ENCODE measurements at places on chromosomes 1 and 21.

- DNase-seq, result no peak
These were observed 39.2 kb downstream of the PRMT6 start for GRCh38 chr1:107095647-107096046.

- DNase-seq, result no peak
These were observed 2.2 kb downstream of the KISS1 start for GRCh38 chr1:204194080-204194479.

DNA sequence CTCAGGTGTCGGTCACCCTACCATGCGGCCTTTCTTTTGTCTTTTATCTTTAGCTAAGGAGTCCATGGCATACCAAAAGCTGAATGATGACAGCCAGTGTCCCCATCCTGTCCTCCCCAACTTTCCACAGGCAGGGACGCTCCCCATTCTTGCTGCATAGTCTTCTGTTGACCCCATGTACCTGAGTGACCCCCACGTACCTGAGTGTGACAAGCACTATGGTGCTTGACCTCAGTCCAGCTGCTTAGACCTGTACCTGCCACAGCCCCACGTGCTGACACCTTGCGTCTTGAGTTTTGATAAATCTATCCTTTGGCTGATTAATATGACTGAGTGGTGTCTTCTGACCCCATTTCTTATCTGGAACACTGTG is 26.9 kb downstream of the SKI start:
- no peak for DNase-seq

- DNase-seq, result no peak
These were observed 79.5 kb downstream of the SMYD3 start for GRCh38 chr1:246427611-246428010.

DNA sequence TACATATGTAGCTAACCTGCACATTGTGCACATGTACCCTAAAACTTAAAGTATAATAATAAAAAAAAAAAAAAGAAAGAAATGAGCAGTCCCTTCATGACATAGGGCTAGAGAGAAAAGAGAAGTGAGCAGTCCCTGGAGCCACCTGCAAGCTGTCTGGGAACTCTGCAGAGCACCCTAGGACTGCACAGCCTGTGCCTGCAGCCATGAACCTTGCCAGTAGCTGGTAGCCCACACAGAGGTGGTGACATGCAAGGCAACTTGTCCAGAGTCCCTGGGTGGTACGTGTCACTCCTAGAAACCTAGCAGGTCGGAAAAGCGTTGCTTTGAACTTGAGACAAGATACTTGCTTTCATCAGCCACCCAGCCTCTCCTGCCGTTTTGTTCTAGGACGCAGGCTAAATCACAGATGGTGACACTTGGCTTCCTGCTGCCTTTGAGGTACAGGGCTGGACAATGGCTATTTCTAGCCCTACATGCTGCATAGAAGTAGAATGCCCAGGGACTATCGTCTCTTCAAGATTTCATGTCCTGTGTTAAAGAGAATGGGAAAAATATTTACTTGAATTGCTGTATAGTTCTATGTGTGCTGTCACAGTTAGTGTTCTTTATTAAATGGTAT is 260.9 kb downstream of the LTN1 start:
- DNase-seq, result no peak

- no peak for DNase-seq
These were observed 8.9 kb downstream of the P3H1 start for GRCh38 chr1:42757892-42758275.

DNA sequence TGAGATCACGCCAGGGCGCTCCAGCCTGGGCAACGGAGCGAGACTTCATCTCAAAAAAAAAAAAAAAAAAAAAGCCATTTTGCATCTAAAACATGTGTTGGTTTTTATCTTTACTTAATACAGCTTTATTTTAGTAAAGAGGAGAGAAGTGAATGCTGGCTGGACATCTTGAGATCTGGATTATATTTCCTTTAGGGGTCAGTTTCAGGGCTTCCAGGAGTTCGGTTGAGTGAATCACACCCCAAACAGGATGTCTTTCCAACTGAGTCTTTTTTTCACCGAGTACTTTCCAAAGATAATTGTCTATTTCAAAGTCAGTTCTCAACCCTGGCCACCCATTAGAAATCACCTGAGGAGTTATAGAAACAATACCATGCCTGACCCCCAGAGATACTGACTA is 16.6 kb upstream of the IPP start:
- DNase-seq, result no peak

- DNase-seq, result no peak
These were observed 74.2 kb downstream of the SIM2 start for GRCh38 chr21:36773117-36773516.

DNA sequence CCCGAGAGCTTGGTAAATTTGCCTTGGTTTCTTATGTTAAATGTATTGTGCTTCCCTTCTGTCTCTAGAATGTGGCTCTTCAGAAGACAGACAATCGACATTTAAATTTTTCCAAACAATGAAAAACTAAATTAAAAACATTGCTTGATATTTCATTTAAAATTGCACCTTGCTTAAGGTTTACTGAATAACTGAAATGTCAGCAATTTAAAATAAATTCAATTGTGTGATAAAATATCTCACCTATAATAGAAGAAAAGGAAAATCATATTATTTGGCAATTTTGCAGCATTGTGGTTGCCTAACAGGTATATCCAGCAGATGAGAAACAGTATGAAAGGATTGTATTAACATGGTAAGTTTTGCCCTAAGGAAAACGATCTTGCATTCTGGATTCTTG is 56.5 kb downstream of the MAP3K21 start:
- no peak for DNase-seq

GRCh38 chr1:183081402-183082120 is 58.3 kb downstream of the LAMC1 start:
- no peak for DNase-seq

DNA sequence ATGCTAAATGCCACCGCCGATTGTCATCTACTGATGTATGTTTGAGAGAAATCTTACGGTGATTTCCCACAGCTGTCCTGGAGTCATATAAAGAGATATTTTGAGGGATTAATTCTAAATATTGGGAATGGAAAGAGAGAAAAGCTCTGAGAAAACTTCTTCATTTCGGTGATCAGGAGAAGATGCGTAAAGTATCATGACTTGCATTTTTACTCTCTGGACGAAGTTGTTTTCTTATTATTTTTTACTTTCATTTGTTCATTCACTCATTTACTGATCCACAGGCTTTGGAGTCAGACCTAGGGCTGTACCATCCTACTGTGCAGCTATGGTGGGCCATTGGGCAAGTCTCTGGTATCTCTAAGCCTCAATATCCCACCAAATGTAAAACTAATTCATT is 58.4 kb upstream of the RUNX1 start:
- DNase-seq, result no peak

GRCh38 chr1:53296117-53296749 is 31.6 kb downstream of the LRP8 start:
- DNase-seq, result no peak

- DNase-seq, result no peak
These were observed 497.6 kb downstream of the PLPP3 start for GRCh38 chr1:56081736-56082135.

DNA sequence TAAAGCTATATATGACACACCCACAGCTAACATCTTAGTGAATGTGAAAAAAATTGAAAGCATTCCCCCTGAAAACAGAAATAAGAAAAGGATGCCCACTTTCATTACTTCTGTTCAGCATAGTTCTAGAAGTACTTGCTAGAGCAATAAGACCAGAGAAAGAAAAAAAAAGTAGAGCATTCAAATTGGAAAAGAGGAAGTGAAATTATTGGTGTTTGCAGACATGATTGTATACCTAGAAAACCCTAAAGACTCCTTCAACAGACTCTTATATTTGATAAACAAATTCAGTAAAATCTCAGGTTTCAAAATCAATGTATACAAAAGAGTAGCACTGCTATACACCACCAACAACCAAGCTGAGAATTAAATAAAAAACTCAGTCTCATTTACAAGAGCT is 1461.0 kb downstream of the AMY1C start:
- DNase-seq, result no peak

- DNase-seq, result no peak
These were observed 8.5 kb downstream of the PDZK1IP1 start for GRCh38 chr1:47181095-47181954.

DNA sequence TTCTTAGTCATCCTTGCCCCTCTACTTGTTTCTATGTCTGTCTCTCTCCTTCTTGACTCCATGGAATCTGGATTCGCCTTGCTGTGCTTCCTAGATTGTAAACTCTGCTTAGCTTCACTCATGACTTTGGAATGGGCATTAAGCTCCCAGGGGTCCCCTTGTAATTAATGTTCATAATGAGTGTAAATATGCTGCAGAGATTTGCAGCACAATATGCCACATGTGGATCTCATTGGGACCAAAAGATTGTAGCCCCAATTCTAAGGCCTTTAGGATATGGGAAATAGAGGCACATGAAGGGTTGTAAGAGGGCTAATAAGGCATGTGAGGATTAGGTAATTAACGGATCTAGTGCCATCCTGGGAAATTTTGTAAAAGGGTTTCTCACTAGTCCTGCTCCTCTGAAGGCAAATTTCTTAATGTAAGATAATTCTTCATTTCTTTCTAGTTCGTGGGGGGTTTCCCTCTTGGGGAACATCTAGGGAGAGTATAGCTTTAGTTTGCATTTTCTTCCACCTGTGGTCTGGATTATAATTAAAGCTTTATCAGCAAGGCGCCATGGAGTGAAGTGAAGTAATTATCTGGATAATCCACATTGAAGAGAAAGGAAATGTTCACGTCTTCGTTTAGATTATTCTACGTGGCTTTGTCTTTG is 659.2 kb upstream of the PLXNA2 start:
- DNase-seq, result no peak

DNA sequence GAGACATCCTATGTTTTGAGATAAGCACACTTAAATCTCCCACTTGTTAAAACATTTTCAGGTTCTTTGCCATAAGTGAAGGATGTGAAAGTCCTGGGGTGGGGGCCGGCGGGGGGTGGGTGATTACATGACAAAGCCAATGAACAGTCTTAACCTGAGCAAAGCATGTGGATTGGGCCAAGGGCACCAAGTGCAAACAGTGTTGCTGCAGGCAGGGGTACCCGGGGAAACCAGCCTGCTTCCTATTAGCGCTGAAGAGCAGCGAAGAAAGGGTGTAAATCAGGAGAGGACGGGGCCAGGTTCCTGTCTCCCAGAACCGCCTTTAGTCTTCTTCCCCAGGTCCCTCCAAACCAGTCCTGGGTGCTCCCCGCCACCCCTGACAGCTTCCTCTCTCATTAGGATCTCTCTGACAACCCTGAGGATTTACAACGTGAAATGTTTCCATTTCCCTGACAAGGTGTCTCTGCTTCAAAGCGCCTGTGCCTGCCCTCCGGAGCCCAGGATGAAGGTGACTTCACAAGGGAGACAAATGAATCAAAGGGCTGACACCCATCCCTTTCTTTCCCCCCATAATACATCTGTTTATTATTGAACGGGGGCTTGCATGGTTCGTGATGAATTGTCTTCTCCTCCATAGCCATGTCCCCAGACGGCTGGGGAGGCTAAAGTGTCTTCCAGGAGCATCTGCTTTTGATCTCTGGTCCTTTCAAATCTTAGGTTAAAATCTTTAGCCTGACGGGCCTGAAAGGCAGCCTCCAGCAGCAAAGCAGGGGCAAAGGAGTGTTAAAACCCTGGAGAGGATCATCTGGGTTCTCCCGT is 109.5 kb downstream of the TRABD2B start:
- no peak for DNase-seq

DNA sequence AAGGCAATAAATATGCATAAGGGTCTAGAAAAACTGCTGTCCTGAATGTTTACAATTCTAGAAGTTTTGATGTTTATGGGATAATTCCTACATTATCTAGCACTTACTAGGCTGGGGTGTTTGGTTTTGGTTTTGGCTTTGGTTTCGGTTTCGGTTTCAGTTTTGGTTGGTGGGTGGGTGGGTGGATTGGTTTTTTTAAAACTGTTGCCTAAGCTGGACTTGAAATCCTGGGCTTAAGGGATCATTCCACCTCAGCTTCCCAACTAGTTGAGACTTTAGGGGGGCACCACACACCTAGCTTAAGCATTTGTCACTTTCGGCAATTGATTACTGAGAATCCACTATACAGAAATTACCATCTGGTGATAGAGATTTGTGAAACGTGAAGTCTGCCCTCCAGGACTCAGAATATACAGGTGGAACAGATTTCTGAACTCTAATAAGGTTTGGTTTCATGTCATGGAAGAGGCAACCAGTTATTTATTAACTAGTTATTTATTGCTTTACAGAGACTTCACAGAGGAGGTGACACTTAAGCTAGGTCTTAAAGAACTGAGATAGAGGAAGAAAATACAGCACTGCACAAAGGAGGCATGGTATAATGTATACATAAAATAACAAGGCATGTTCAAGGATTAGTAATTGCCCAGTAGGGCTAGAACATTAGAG is 69.6 kb downstream of the PIK3R3 start:
- DNase-seq, result no peak

GRCh38 chr1:228812961-228813360 is 77.7 kb downstream of the RHOU start:
- DNase-seq, result no peak

DNA sequence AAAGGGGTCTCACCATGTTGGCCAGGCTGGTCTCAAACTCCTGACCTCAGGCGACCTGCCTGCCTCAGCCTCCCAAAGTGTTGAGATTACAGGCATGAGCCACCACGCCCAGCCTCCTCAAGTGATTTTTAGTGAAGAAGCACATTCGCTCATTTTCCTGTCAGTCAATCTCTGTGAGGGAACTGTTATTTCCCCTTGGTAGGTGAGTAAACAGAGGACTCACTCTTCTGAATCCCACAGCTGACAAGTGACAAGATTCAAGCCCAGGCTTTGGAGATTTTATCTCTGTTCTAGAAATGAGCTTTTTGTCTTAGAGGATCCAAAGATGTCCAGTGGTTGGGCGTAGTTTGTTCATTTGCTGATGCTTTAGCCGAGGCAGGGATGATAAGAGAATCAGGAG is 43.9 kb upstream of the TACSTD2 start:
- DNase-seq, result no peak

DNA sequence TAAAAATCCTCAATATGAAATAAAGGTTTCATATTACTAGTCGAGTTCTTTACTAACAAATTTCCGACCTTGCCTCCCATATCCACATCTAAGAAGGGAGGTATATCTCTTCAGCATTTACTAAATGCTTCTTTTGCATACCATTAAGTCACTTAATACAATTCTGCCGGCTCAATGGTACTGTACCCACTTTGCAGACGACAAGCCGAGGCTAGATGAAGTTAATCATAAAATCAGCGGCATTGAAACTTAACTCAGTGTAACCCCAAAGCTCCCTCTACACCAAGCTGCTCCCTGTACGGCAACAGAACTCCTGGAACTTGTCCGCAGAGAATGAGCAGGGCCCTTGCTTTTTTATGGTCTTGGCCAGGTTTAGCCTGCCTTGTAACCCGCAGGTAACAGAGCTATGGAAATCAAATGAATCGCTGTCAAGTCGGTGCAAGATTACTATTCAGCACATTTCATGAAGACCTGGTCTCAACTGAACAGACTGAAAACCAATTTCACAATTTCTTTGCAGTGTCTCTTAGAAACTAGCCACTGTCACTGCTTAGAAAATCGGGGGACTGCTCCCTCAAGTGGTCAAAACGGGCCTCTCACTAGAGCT is 738 bp downstream of the INTS7 start:
- DNase-seq, result no peak

Measured in stimulated activated CD8-positive, alpha-beta memory T cell treated with anti-CD3 and anti-CD28 coated beads, Interleukin-12 subunit alpha, Interleukin-12 subunit beta, amount 100 ng/mL, for 4 hours (primary cell).